ENCODE measurements at places on chromosomes 7 and 10. TPM values are rescaled to one million over a fixed set of nuclear protein-coding genes. Genes with fewer than 3 reads are reported as not detected.
A peak's percentile ranks its signal among the peaks of the same experiment; 100 is the strongest.

GRCh38 chr10:17238445-17239291 is 10.6 kb downstream of the VIM start:
- peak; percentile 62 for DNase-seq

GRCh38 chr7:51027106-51027934 is 244.6 kb upstream of the GRB10 start:
- DNase-seq = no peak

- no peak for DNase-seq
Measured at GRCh38 chr10:132802048-132802447, 16.1 kb upstream of the NKX6-2 start.

- no peak for DNase-seq
Measured at GRCh38 chr10:52314822-52315552, 906 bp downstream of the DKK1 start.

DNA sequence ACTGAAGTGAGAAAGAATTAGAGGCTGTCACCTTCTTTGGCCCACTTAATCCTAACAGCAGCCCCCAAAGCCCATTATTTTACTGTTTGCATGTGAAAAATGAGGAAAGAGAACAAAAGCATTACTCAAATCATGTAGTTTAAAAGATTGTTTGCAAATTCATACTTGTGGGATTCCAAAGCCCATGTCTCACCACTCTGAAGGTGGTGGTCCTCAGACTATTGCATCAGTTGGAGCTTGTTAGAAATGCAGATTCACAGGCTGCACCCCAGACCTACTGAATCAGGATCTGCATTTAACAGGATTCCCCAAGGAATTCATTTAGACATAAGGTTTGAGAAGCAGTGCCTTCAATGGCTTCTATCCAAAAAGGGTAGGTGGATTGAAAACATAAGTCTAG is 93.7 kb upstream of the PDE1C start:
- no peak for DNase-seq

DNA sequence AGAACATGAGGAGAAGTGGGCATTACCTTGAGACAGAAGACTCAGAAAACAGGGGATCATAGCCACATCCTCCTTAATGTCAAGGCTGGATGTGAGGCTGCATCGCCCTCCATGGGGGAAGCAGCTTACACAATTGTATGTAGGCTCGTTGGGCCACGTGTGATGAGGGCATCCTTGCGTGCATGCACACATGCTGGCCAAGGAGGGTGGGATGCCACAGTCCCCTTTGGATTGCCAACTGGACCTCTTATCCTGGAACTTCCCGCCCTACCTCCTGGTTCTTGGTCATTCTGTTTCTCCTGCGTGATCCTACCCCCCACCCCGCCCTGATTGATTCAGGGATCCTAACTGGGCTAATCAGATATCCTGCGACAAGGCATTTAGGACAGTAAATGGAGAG is 102.0 kb downstream of the PRKAG2 start:
- DNase-seq = no peak

DNA sequence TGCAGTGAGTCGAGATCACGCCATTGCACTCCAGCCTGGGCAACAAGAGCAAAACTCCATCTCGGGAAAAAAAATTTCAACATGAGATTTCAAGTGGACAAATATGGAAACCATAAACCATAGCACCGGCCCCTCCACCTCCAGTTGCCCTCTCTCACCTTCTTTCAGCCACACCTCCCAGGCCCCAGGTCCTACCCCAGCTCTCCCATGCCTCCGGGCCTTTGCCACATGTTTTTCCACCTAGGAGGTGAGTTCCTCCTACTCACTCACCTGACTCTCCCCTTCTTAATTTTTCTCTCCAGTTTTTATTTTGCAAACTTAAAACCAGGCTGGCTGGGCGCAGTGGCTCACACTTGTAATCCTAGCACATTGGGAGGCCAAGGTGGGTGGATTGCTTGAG is 13.7 kb upstream of the CLDN4 start:
- DNase-seq = no peak

- DNase-seq = no peak
Measured at GRCh38 chr10:14585287-14586193, 189.2 kb downstream of the FAM107B start.

- peak; percentile 35 for DNase-seq
Measured at GRCh38 chr10:112389271-112389822, 15.4 kb downstream of the ACSL5 start.

DNA sequence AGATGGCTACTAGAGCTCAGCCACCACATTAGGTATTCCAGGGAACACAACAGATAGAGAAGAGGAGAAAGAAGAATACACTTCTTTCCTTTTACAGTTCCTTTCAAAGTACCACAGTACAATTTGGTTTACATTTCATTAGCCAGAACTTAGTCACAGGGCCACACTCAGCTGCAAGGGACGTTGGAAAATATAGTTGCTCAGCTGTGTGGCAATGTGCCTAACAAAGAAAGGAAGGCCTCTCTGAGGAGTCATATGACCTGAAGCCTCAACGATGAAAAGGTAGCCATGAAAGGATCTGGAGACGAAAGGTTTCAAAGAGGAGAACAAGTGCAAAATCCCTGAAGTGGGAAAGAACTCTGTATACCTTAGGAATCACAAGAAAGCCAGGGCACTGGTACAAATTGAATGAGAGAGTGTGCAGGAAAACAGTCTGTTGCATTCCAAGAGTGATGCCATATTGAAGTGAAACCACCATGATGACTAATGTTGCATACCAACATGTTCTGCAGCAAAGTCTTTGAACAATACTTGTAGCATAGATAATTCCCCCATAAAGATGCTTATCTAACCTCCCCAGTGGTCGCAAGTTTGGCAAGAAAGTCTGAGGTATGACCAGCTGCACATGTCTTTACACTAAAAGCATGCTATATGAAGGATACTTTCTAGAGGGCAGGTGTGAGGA is 278.9 kb downstream of the HPSE2 start:
- no peak for DNase-seq

SPDYE2B gene
- 1.8 TPM for polyA plus RNA-seq

DNA sequence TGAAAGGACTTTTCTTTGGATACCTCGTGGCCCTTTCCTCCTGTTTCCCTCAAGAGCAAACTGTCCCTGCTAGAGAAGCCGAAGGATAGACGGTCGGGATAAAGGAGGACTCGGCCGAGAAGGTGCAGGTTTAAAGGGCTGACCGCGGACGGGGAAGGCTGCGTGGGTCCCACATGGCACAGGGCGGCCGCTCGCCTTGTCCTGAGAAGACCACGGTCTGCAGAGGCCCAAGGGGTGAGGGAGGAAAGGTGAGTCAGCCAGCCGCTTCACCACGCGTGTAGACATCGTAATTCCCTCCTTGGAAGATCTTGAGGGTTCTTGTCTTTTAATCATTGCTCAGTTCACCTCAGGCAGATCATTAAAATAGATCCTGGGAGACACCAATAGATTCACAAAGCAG is 253.8 kb downstream of the DPP6 start:
- DNase-seq = no peak

SLC26A4 gene
- 1.4 TPM for polyA plus RNA-seq

SPAM1 gene
- not detected for polyA plus RNA-seq

- peak; percentile 0 for DNase-seq
Measured at GRCh38 chr7:53001221-53001620, 34.2 kb upstream of the POM121L12 start.

- DNase-seq = no peak
Measured at GRCh38 chr10:48490571-48490940, 114.3 kb downstream of the ARHGAP22 start.

DNA sequence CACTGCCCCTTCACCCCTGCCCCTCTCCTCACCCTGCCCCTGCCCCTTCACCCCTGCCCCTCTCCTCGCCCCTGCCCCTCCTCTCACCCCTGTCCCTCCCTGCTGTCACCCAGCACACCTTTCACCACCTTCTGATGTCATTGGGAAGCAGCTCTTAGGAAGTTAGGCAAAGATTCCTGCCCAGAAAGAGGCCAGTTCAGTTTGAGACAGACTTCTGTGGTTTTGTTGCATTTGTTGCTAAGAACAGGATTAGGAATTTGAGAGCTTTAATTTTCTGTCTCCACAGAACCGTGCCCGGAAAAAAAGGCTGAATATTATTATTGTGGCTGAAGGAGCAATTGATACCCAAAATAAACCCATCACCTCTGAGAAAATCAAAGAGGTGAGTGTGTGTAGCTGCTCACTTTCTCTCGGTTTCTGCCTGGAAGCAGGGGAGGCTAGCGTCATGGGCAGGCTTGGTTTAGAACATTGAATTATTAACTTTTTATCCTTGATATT is 39.6 kb downstream of the PFKP start:
- no peak for DNase-seq

Measured in muscle of back (tissue), 13 donors.